ENCODE measurements at places on chromosomes 12 and 14.

- no peak for DNase-seq
Observed at GRCh38 chr12:95674631-95675030, 115.9 kb downstream of the NTN4 start.

DNA sequence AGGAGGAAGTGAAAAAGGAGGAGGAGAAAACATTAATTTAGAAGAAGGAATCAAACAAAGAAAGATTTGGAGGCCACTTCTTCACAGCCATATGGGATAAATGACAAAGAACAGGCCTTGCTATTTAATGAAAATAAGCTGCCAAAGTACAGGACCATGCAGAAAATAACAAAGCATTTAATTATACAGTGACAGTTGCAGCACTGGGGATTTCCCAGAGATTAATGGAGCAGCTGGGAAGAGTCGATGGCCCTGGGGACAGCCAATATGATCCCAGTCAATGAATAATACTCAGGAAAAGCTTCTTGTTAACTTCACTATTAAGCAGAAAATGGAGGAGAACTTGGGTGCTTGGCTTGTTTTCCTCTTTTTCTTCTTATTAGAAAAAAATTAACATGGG, 34.6 kb downstream of the RERG start:
- DNase-seq: no peak

GRCh38 chr12:77766224-77766623, 64.5 kb upstream of the NAV3 start:
- no peak for DNase-seq

- no peak for DNase-seq
Observed at GRCh38 chr14:103499709-103500108, 22.9 kb downstream of the CKB start.

- no peak for DNase-seq
Observed at GRCh38 chr14:106268013-106268727, 741.8 kb downstream of the TMEM121 start.

GRCh38 chr12:63980211-63980610, 135.7 kb downstream of the SRGAP1 start:
- DNase-seq: no peak

- DNase-seq: peak; percentile 34
Observed at GRCh38 chr12:54759751-54760150, 94.6 kb upstream of the MUCL1 start.

GRCh38 chr12:6630736-6631135, 5.0 kb downstream of the LPAR5 start:
- DNase-seq: no peak

- peak; percentile 71 for DNase-seq
Observed at GRCh38 chr14:103518422-103519042, 4.1 kb downstream of the CKB start.

DNA sequence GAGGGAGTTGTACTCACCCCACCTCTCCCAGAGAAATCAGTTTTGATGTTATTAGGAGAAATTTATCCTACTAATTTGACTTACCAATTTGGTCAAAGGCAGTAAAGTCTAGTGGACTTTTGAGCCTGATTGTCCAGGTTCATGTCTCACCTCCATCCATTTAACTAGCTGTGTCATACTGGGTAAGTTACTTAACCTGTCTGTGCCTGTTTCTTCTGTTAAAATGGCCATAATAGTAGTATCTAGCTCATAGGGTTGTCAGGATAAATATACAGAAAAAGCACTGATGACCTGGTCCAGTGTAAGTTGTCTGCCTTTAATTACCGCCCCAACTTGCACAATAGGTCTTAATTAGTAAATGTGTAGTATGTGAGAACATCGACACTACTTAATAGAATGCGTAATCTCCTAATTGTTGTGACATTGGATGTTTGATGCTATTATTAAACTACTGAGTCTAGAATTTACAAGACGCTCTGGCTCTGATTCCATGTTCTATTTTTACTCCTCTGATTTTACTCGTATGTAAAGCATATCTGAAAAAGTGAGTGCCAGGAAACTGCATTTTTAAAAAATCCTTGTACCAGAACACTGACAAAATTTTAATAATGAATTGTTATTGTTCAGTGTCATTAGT, 1.5 kb downstream of the RAB21 start:
- no peak for DNase-seq

DNA sequence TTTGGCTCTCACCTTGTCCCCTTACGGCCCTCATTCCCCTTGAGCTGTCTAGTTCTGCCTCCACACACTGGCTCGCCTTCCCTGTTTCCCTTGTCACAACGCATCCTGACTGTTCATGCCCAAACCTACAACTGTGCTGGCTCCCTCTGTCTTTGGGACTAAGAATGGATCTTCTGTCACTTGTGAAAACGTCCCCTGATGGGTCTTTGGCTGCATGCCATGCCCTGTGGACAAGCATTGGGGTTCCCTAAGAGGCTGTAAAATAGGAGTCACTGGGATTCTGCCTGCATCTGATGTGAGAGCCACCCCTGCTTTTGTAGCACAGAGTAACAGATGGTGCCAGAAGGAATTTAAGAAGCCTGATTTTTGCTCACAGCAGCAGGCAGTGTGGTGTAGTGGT, 285.3 kb upstream of the CRY1 start:
- DNase-seq: no peak

DNA sequence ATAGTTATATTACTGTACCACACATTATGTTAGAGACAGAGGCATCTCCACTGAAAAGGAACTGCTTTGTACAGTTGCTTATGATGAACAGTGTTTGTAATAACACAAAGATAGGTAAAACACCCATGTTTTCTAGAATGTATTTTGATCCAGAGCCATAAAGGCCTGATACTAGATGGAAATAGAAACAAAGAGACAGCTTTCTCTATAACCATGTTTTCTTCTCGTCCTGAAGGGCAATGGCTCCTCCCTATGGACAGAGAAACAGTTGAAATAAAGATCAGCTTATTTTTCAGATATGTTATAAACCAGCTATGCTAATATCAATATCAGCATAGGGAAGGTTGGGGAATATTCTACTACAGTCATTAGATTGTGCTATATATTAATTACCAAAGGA, 109.2 kb downstream of the ATXN7L3B start:
- no peak for DNase-seq

GRCh38 chr14:22185191-22185590, 403.8 kb downstream of the DAD1 start:
- no peak for DNase-seq

DNA sequence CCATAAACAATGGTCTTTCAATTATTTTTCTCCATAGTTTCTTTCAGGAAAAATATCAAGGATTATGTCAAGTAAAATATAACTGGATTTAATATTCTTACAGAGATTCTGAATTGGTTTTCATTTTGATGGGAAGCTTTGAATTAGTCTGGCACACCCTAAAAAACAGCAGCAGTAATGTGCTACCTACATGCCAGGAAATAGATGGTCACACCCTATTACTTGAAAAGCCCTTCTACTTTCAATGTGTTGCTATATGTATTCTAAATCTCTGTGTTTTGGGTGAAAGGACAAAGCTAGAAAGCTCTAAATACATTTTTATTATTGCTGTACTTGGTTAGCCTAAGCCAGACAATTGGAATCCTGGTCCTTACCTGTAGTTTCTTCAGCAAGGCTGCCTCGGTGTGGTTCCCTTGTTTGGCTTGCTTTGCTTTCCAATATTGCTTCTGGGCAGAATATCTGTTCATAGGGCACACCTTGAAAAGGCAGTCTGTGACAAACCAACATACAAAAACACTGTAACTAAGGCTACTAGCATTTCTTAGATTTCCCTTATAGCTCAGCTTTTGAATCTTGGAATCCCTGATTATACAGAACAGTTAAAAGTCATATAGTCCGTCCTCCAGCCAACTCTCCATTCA, 107.6 kb downstream of the ITPR2 start:
- no peak for DNase-seq

GRCh38 chr14:84095681-84096080, 1434.3 kb upstream of the FLRT2 start:
- DNase-seq: no peak

GRCh38 chr12:27277846-27278260, 33.8 kb downstream of the STK38L start:
- no peak for DNase-seq

GRCh38 chr12:93126069-93126474, 197.0 kb upstream of the EEA1 start:
- no peak for DNase-seq

DNA sequence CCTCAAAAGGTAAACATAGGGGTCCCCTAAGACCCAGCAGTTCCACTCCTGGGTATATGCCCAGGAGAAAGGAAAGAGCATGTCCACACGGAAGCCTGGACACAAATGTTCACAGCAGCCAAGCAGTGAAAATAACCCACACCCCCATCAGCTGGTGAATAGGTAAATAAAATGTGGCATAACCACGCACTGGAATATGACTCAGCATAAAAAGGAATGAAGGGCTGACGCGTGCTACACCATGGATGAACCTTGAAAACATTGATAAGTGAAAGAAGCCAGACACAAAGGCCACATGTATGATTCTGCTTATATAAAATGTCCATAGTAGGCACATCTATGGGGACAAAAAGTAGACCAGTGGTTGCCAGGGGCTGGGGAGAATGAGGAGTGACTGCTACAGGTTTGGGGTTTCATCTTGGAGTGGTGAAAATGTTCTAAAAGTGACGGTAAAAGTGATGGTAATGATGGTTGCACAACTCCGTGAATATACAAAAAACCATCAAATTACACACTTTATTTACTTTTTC, 3.8 kb upstream of the SCARB1 start:
- DNase-seq: no peak

- no peak for DNase-seq
Observed at GRCh38 chr12:50619610-50619958, 114.8 kb downstream of the DIP2B start.

GRCh38 chr14:74865156-74865555, 10.8 kb downstream of the PROX2 start:
- DNase-seq: no peak

DNA sequence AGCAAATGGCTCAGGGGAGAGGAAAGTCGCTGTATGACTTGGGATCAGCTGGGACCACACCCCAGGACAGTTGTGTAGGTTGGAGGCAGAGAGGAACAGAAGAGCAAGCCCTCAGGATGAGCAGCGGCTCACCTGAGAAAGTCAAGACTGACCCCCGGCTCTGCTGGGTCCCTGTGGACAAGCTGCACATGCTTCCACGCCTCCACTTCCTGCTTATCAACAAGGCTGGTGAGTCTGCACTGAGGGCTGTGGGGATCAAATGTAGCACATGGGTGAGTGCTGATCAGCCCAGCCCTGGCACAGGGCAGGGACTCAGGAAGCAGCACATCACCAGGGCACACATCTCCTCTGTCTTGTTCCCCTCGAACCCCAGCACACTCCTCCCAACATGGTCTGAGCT, 92.1 kb downstream of the CHGA start:
- no peak for DNase-seq

GRCh38 chr14:102037686-102038085, 49.2 kb downstream of the HSP90AA1 start:
- no peak for DNase-seq

DNA sequence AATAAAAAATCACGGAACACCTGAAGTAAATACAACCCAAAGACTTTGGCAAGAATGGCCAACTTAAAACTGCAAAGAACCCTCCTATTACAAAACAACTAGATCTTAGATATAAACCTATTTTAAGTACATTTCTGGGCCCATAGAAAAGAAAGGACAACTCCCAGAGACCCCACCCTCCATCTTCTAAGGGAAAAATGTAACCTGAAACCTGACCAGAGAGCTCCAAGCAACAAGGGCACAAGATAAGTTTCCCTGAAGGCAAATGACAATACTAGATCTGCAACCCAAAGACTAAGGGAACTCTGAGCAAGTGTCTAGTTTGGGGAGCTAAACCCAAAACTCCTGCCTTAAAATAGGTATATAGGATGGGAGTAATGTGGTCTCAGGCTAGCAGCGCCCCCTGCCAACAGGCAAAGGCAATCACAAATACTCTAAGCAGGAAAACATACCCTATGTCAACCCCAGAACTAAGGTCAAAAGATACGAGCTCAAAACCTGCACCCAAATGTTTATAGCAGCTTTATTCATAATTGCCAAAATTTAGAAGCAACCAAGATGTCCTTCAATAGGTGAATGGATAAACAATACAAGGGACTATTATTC, 218.9 kb downstream of the ITPR2 start:
- DNase-seq: peak; percentile 60

DNA sequence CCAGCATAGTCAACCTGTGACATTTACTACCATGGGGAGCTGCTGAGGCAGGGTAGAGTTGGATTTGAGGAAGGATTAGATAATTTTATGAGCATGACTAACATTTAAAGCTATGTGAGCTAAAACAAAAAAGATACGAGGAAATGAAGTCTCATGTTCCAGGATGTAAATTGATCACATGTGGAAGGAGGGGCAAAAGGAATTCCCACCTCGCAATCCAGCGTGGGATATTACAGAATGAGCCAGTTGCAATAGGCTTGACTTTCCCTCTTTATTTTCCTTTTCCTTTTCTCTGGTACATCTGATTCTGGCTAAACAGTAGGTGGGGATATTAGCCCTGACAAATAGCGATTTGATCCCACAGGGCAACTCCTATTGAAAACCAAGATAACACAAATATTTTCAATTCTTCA, 214.9 kb upstream of the HMGA2 start:
- no peak for DNase-seq

DNA sequence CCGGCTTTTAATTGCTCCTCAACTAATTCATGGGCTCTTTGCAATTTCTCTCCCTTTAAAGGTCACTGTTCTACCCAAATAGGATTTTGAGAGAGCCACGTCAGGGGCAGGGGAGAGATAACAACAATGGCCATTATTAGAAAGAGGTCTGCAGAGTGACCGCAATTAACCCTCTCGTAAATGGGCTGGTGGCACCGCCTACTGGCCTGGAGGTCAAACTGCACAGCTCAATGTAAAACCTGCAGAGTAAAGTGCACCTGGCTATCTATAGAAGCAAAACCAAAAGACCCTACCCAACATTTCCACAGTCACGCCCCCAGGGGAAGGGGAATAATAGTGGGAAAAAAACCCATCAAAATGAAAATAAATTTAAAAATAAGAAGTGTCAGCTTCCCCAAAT, 21.6 kb upstream of the CLEC4E start:
- DNase-seq: no peak

GRCh38 chr12:1197264-1198018, 206.4 kb downstream of the ERC1 start:
- DNase-seq: no peak

DNA sequence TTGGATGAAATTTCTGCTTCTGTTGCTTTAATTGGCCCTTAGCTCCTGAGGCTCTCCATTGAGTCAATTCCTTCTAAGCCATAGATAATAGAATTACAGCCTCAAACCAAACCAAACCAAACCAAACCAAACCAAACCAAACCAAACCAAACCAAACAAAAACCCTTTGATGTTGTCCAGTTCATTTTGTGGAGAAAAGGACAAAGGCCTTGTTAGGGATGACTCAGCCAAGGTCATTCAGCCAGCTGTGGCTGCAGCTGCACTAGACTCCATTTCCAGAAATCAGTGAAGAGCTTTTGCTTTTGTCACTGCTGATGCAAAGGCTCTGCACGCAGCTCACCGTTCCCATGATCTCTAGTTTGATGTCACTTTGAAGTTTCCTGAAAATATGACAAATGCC, 82.2 kb upstream of the RMST start:
- no peak for DNase-seq

GRCh38 chr12:115032521-115032920, 348.5 kb upstream of the TBX3 start:
- no peak for DNase-seq

- DNase-seq: no peak
Observed at GRCh38 chr12:112939761-112940381, 1.6 kb downstream of the OAS3 start.
